Psoas muscle (tissue), 8 donors: ENCODE measurements at places on chromosomes 5 and 9.

DNA sequence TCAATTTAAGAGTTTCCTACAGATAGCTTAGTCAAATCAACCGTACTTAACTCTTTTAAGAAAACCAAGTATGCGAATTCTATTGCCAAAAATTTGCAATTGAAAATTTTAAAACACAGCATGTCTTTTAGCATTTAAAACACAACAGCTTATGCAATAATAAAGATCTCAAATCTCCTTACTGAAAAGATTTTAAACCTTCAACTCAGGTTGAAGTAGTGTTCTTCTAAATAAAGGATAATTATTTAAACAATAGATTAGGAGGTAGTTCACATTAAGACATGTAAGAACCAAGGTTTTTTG, 5.5 kb downstream of the NR3C1 start:
- peak overlapping the region; percentile 99 for H3K27ac ChIP-seq
- DNase-seq, result no peak
- H3K4me3 ChIP-seq, result peak overlapping the region; percentile 93
- H3K27me3 ChIP-seq, result no peaks in the 10 kb centered on the region
- H3K36me3 ChIP-seq, result peaks cover 14% of the 10 kb centered on the region

DNA sequence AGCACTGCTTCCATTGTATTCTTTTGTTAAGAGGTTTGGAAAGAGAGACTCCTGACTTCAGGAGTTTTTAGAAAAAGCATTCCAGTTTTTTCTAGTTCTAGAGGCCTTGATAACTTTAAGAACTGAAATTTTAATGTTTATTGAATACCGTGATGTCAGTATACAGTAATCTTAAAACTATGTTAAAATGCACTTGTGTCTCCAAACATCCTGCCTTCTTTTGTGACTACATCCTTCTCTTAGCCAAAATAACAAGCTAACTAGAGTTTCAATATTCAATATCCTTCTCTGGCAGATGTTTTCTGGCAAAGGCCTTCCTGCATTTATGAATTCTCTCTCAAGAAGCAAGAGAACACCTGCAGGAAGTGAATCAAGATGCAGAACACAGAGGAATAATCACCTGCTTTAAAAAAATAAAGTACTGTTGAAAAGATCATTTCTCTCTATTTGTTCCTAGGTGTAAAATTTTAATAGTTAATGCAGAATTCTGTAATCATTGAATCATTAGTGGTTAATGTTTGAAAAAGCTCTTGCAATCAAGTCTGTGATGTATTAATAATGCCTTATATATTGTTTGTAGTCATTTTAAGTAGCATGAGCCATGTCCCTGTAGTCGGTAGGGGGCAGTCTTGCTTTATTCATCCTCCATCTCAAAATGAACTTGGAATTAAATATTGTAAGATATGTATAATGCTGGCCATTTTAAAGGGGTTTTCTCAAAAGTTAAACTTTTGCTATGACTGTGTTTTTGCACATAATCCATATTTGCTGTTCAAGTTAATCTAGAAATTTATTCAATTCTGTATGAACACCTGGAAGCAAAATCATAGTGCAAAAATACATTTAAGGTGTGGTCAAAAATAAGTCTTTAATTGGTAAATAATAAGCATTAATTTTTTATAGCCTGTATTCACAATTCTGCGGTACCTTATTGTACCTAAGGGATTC, 43.1 kb downstream of the NDFIP1 start:
- H3K27me3 ChIP-seq, result no peaks in the 10 kb centered on the region
- no peak overlapping the region for H3K4me3 ChIP-seq
- no peaks in the 10 kb centered on the region for H3K4me1 ChIP-seq
- DNase-seq, result no peak

GRCh38 chr5:90381213-90381929, 28.2 kb downstream of the CETN3 start:
- no peaks in the 10 kb centered on the region for H3K27me3 ChIP-seq
- no peaks in the 10 kb centered on the region for H3K4me1 ChIP-seq
- H3K27ac ChIP-seq, result no peak overlapping the region
- no peaks in the 10 kb centered on the region for H3K36me3 ChIP-seq
- no peak for DNase-seq

DNA sequence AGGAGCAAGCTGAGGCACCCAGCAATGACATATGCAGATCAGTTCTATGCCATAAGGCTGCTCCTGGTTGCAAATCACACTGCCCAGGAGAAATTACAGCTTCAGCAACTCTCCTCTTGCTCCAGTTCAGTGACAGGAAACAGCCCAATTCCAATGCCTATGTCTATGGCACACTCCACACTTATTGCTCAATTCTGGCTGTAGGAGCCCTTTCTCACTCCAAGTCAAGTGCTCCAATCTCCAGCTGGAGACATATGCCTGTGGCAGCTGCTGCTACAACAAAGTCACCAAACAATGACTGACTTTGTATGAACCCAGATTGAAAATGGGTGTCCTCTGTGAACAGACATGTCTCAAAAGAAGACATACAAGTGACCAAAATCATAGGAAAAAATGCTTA, 31.8 kb upstream of the PLCXD3 start:
- no peak for DNase-seq
- H3K4me3 ChIP-seq, result no peak overlapping the region
- no peaks in the 10 kb centered on the region for H3K36me3 ChIP-seq
- H3K27ac ChIP-seq, result no peak overlapping the region
- no peaks in the 10 kb centered on the region for H3K4me1 ChIP-seq
- no peaks in the 10 kb centered on the region for H3K27me3 ChIP-seq

- no peak overlapping the region for H3K4me3 ChIP-seq
- no peaks in the 10 kb centered on the region for H3K36me3 ChIP-seq
- no peaks in the 10 kb centered on the region for H3K4me1 ChIP-seq
- H3K27me3 ChIP-seq, result no peaks in the 10 kb centered on the region
- H3K27ac ChIP-seq, result no peak overlapping the region
Observed at GRCh38 chr9:19976226-19976625, 187.4 kb upstream of the SLC24A2 start.

DNA sequence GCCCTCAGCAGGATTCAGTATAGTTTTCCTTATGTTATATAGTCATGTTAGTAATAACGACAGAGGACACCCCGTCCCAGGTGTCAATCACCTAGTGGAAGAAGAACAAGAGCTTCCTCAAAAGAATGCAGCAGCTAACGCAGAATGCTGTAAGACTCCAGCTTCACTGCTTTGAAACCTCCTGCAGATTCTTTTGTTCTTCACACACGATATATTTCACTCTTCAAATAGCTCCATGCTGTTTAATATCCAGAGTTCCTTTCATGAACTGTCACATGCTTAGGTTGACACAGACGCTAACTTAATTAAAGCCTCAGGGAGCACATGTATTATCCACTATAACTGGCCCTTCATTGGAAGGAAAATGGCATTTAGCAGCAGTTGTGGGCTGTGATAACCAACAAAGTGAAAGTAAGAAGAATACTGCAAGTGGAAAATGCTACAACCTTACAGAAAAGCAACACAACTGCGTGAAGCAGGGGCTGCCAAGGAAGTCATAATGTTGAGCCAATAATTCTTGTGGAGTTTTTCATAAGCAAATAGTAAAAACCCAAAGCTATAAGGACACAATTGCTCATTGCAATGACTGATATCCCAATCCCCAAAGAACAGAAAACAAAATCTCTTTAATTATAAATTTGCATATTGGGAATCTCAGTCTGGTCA, 387.5 kb downstream of the PLK2 start:
- H3K27ac ChIP-seq, result peak overlapping the region; percentile 50
- H3K36me3 ChIP-seq, result no peaks in the 10 kb centered on the region
